COR-L47 (cell line): ENCODE measurements at places on chromosomes 6 and 20.

- DNase-seq = no peak
Observed at GRCh38 chr6:120392941-120393340, 941.3 kb downstream of the TBC1D32 start.

DNA sequence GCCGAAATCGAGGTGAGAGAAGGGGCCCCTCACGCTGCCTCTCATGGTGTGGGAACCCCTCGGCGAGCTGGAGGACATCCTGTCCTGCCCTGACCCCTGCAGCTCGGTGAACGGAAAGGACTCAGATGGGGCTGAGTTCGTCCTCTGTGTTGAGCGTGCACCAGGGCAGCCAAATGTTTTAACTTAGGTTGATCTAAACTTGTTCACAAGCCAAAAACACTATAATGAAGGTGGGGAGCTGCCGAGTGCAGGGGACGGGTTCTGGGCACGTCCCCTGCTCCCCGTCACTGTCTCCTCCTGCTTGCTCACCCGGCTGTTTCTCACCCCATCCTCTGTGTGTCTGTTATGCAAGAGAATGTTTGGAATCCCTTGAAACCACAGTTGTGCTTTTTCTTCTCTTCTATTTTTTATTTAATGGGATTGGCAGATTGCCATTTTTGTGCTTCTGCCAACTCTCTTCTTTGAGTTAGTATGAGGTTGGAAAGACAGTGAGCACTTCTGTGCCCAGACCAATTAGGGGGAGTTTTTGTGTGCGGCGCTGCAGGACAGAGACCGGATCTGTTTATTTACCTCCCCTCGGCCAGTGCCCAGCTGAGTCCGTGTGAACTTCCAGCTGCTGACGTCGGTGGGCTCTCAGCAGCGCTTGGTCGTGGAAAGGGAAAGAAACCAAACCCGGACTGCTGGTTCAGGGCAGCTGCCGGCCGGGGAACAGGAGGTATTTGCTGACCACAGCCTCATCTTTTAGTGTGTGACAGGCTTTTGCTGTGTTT, 158.1 kb downstream of the DTNBP1 start:
- DNase-seq = peak; percentile 95

DNA sequence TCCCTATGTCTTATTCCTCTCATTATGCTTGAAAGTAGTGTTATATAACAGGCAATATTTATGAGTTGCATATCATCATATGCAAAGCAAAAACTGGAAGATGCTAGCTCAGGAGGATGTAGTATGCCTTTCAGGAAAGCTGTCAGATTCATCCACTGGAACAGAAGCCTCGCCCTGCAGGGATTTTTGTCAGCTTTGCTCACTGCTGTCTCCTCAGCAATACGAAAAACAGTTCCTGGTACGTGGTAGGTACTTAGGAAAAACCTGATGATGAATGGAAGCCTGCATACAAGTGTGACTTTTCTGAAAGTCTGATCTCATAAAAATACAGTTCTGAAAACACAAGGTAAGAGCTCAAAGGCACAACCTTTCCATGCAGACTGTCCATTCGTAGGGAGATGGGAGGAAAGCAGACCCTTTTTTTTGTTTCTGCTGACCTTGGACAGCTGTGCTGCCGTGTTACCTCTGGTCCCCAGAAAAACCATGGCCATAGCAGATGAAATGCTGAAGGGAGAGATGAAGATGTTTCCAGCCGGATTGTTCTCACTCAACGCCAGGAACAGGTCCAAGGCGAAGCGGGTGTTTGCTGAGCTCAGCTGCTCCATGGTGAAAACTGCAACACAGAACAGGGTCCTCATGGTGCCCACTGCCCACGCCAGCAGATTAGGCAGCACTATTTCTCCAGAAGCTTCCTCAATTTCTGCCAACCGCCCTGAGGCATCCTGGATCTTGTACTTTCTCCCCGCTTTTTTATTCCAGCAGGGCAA, 1.5 kb downstream of the SERPINB1 start:
- no peak for DNase-seq

DNA sequence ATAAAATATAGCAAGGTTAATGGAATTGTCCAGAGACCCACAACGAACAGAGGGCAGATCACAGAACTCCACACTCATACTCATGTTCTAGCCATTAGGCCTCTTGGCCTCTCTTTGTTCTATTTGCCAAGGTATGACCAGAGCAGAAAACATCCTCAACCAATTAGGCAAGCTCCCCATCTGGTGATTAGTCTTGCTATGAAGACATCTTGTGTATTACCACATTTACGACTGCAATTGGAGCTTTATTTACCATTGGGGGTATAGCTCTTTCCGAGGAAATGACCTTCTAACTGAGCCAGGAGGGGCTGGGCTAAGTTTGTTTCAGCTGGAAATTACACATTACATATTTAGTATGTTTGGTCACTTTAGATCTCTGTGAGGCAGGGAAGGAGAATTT, 593.9 kb downstream of the CD109 start:
- no peak for DNase-seq

DNA sequence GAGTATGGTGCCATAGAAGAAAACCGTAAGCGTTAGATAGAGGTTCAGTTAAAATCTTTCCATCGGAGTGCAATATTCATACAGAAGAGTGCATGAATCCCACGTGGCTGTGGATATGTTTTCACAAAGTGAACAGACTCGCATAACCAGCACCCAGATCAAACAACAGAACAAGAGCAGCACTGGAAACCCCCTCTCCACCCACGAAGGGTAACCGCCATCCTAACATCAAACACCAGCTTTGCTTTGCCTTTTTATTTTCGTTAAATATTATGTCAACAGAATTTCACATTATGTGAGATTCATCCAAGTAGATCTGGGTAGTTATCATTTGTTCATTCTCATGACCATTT, 4.7 kb downstream of the GTSF1L start:
- DNase-seq = no peak

GRCh38 chr6:11428895-11429294, 108.7 kb upstream of the TMEM170B start:
- DNase-seq = no peak

- no peak for DNase-seq
Observed at GRCh38 chr6:63517221-63517620, 55.1 kb upstream of the LOC128125822 start.

- no peak for DNase-seq
Observed at GRCh38 chr20:20317195-20317594, 50.7 kb upstream of the INSM1 start.

DNA sequence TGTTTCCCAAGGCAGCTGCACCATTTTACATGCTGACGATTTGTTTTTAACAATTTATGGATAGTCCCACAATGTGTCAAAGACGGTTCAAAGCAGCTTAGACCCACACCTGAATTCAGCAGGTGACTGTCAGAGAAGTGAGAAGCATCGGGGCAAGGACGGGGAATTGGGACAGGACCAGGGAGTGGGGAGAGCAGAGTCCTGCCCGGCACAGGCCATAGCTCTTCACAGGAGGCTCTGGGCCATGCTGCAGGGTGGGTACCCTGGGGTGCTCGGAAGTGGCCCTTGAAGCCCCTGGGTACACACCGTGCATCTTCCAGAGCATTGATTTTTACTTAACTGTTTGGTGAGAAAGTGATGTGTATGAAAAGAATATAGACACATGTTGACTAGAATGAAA, 33.2 kb upstream of the PHACTR3 start:
- no peak for DNase-seq

- DNase-seq = peak; percentile 39
Observed at GRCh38 chr6:42260396-42260888, 42.8 kb upstream of the MRPS10 start.

DNA sequence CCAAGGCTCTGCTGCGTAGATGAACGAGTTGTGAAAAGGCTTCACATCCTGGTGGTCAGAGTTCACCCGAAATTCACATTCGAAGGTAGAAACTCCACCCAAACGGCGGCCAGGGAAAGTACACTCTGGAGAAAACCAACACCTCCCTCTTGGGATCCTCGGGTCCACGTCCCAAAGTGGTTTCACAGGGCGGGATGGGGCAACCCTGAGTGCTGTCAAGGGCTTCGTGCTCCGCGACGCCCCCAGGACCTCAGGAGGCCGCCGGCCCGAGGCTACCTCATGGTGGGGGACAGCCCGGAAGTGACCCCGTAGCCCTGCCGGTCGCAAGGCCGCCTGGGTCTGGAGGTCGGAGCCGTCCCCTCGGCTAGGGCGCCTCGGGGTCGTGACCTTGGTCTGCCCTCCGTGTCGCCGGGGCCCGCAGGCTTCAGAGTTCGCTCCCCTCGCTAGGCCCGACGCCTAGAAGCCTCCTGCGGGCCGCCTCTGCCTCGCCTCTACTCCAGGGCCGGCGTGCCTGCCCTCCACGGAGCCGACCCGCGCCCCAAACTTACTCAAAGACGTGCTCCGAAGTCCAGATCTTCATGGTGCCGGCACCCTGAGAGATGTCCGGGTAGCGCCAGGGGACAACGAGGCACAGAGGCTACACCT, at the start of gene PRELID3B:
Gene PRELID3B, minus strand, starts transcription at position 636 of the 645 bp plus-strand sequence. Its CDS starts 56 bp downstream, at position 580.
- peak; percentile 10 for DNase-seq

DNA sequence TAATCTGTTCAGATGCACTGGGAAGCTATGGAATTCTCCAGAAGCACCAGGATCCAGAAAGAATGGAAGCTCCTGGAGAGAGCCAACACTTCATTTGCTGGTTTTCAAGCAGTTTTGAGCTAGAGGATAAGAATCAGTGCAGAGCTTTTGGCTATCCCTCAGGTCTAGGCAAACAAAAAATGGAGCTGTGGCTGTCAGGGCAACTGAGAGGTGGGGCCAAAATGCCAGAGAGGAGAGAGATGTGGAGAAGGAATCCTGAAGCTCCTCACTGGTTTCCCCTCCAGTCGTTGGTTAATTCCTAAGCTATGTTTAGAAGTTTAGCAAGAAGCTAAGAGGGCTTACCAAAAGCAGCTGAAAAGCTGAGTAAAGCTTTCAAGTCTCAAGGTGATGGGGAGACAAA, 294.2 kb upstream of the JARID2 start:
- no peak for DNase-seq

- no peak for DNase-seq
Observed at GRCh38 chr6:47161176-47161687, 119.1 kb upstream of the ADGRF1 start.

DNA sequence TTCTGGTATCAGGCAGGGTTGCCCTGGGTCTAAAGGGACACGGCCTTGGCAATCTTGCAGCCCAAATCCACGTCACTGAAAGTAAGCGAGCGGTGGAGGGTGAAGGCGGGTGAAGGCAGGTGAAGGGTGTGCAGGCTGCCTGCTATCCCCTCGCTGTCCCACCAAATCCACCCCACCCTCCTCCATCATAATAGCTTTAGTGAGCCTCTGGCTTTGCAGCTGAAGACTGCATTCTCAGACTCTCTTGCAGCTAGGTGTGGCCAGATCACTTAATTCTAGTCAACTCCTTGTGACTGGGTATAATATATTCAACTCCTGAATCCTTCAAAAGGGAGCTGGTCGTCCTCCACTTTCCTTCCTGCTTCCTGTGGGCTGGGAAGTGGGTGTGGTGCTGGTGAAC, 126.7 kb upstream of the TRAF3IP2 start:
- no peak for DNase-seq

DNA sequence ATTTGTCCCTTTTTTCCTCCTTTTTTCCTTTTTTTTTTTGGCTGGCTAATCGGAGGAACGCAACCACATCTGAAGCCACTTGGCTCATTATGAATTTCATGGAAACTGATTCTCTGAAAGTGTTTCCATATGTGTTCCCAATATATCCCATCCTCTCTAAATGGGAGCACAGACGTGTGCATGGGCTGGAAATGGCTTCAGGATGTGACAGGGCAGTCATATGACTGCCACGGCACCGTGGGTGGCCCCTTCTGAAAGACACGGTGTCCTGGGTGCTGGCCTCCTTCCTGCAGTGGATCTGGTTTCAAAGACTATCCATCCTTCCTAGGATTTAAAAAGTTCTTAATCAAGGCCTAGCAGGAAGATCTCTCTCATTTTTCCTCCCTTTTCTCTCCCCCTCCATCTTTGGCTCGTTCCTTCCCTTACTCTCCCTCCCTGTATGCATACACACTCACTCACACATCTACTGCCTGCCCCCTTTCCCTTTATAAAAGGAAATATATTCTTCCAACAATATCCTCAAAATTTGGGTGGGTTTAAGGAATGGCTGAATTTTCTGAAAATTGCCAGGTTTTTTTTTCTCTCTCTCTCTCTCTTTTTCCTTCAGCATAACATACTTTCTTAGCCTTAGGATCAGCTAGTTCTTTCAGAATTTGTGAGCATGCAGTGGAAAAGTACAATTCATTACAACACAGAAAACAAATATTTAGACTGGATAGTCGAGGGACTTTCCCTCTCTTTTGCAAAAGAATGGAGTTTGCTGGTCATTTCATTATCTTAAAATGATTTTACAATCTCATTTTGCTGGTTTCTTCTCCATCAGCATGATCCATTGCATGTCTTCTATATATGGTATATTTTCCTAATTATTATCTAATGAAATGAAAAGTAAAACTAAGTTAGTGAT, 161.2 kb upstream of the SUPT3H start:
- no peak for DNase-seq

- no peak for DNase-seq
Observed at GRCh38 chr6:30685157-30686008, 1.1 kb downstream of the PPP1R18 start.

- no peak for DNase-seq
Observed at GRCh38 chr6:63716169-63716568, 80.6 kb downstream of the PHF3 start.

DNA sequence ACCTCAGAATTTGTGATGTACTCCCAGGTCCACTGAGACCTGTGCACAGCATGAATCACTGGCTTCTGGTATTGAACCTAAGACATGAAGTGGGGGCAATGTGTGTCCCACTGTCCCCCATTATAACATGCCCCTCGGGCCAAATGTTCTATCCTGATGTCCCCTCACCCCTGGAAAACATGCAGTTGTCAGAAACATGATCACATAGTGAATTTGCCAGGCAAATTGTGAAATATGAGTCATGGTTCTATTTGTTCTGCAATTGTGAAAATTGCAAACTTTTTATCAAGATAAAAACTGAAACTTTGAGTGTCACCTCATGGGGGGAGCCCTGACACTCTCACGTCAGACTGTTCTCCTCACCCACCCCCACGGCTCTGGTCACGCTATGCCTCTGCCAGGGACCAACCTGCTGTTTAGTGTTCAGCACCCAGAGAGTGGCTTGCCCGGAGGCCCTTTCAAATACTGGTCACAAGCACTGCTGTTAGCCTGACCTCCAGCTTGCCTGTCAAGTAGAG, 305.3 kb downstream of the CLIC5 start:
- DNase-seq = no peak

DNA sequence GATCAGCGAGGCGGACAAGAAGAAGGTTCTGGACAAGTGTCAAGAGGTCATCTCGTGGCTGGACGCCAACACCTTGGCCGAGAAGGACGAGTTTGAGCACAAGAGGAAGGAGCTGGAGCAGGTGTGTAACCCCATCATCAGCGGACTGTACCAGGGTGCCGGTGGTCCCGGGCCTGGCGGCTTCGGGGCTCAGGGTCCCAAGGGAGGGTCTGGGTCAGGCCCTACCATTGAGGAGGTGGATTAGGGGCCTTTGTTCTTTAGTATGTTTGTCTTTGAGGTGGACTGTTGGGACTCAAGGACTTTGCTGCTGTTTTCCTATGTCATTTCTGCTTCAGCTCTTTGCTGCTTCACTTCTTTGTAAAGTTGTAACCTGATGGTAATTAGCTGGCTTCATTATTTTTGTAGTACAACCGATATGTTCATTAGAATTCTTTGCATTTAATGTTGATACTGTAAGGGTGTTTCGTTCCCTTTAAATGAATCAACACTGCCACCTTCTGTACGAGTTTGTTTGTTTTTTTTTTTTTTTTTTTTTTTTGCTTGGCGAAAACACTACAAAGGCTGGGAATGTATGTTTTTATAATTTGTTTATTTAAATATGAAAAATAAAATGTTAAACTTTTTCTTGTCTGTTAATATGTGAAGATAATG, 2.2 kb downstream of the HSPA1B start:
- DNase-seq = peak; percentile 43
